CD4-positive, alpha-beta T cell treated with Interleukin-10 for 1 hour (primary cell): ENCODE measurements at places on chromosomes 2 and 18.

GRCh38 chr2:26877276-26877675 lies 29.3 kb downstream of the DPYSL5 start:
- DNase-seq, result no peak

GRCh38 chr2:123659120-123659519 lies 366.0 kb upstream of the CNTNAP5 start:
- DNase-seq, result no peak

DNA sequence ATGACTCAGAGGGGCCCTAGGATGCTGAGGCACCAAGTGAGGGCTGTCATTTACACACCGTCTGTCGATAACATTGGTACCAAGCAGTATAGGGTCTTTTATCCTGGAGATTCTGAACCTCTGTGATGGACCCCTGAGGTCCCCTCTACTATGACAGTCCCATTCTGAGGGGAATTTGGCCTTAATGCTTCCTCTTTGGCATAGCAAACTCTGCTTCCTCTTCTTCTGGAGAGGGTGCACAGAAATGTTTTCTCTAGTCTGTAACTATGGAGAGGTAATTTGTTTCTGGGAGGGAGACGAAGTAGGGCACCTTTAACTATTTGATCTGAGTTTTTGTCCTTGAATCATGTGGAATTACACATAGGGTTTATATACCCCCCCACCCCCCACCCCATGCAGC lies 44.8 kb downstream of the INPP4A start:
- no peak for DNase-seq

DNA sequence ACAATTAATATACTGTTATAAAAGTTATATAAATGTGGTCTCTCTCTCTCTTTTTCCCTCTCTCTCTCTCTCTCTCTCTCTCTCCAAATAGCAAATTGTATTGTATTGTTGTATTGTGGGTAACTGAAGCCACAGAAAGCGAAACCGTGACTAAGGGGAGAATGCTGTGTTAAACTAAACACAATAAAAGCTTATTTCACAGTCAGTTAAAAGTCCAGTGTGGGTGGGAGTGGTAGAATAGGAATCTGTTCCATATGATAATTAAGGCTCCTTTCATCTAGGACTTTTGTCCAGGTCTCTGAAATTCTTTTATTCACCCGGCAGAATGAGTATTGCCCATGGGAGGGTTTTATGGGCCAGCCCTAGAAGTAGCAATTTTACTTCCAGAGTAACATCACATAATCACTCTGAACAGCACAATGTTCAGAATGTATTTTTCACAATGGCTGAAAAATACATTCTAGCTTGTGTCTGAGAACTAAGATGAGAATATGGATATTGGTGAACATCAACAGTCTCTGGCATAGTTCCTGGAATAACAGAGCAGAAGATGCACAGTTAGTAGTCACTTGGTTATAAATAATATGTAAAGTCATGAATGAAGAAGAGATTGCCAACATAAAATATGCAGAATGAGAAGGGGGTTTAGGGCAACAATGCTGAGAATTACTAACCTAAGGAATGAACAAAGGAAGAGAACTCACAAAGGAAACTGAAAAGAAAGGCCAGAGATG lies 399.1 kb downstream of the PLCL1 start:
- DNase-seq, result no peak

- no peak for DNase-seq
Measured at GRCh38 chr2:46954951-46955571, 39.5 kb upstream of the MCFD2 start.

DNA sequence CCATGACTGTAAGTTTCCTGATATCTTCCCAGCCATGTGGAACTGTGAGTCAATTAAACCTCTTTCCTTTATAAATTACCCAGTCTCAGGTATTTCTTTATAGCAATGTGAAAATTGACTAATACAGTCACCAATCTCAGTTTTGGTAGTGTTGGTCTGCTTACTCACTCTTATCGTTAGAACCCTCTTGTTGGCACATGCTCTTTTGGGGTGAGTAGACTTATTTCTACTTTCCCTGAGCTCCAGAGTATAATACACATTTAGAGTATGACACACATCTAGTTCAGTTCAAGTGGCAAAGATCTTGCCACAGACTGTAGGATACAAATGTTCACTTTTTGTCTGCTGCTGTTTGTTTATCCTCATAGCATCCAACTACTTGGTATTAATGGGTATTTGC lies 347.5 kb upstream of the CELF4 start:
- no peak for DNase-seq

DNA sequence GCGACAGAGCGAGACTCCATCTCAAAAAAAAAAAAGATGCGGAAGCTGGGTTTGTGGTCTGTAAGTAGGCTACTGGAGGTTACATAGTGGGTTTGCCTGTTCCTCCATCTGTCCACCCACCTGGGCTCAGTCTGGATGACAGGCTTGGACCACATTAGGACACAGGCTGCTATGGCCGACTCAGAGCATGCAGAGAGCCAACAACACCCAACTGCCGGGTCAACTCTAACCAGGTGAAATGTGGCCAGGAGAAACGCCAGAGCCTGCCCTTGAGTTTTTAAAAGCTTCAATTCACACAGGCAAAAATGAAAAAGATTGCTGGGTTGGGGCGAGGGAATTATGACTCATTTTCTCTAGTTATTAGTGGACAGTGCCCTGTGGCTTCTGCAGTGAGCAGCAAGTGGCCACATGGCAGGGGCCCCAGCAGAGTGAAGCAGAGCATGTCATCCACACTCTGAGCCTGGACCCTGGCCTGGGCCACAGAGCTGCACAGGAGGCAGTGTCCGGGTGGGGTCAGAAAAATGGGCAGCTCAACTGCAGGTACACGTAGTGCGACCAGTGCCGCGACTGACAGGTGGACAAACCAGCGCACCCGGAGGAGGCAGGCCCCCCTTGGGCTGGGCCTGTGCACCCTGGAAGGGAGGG lies 67.4 kb downstream of the BIN1 start:
- no peak for DNase-seq

DNA sequence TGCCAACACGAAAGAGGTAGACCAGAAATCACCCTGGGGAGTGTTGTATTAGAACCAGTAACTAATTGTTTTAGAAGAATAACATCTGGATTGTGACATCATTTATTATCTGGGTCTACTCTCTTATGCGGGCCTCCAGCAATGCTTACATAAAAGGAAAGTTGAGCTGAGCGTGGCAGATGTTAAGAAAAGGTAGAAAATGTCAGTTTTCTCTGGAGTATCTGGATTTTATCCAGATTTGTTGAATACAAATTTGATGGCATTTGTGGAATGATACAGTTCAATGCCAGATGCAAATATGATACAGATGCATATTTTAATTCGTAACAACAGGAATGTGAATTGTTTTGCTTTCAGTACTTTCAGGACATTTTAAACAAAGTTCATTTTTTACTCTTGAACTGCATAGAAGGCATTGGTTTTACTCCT lies 90.3 kb downstream of the PRPF40A start:
- no peak for DNase-seq

DNA sequence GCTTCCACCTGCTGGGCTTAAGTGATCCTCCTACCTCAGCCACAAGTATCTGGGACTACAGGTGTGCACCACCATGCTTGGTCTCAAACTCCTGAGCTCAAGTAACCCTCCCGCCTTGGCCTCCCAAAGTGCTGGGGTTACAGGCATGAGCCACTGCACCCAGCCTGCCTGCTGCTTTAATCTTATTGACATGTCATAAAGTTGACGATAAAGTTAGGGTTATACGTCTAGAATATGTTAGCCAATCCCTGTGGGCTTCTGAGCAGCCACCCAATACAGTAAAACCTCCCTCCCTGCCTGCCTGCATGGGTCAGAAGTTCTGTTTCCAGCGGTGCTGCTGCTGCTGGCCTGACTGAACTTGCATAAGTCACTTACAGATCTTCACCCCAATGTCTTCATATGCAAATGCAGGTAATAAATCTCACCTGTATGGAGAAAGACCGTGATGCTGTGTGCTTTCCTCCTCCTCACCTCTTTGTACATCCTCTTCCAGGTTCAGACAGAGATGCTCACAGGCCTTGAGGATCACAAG lies 30.1 kb downstream of the TGIF1 start:
- DNase-seq, result no peak

- DNase-seq, result no peak
Measured at GRCh38 chr2:3633089-3633981, 24.7 kb upstream of the ALLC start.

- DNase-seq, result peak; percentile 32
Measured at GRCh38 chr18:76495435-76496193, 572 bp upstream of the ZNF516 start.

DNA sequence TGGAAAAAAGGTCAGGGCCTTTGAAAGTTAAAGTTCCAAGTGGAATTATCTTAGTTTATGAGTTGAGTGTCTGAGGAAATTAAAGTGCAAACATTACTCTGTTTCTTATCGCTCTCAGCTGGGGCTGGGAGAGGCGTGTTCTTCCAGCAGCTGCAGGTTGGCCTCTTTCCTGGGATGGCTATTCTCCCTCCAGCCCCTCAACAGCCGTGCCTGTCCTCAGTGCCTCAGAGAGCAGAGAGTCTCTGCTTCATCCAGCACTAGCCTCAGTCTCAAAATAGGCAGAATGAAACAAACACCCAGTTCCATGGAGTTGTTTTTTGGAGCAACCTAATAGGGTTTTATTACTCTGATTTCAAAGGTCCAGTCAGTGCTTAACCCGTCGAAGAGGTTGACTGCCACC lies 298.1 kb downstream of the GALR1 start:
- DNase-seq, result no peak

DNA sequence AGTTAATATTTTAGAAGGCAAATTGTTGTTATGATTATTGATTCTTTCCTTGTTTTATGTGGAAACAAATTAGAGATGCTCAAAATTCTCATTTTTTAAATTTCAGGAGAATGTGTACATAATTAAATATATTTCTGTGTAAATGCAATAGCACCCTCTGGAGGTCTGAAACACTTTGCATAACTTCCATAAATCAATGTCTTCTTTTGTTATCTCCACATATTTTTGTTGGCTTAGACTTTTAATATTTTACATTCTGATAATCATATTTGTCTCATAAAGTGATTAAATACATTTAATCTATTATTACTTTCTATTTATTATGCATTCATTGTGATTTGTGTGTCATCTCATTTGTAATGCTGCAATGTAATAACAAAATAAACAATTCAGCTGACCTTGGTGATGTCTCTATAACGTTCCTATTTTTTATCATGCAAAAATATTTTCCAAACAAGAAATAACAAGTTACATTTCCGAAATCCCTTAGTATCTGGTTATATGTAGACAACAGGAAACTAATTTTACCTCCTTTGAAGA lies 201.8 kb upstream of the GALNT5 start:
- DNase-seq, result no peak

DNA sequence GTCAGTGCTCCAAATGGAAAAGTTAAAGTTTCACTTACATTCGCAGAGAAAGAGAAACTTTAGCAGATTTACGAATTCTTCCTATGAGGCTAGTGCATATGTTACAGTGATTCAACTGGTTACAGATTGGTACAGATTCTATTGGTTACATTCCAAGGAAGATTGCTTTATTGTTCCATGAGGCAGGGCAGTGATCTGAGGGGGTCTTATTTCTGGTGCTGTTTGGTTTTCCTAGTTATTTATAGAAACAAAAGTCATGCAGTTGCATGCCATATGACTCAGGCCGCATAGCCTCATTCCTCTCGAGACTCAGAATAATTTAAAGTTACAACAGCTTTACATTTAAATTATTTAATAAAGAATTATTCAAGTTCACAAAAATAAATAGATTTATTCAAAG lies 385.4 kb upstream of the SYT4 start:
- no peak for DNase-seq

GRCh38 chr2:181554061-181554830 lies 97.1 kb downstream of the ITGA4 start:
- no peak for DNase-seq

DNA sequence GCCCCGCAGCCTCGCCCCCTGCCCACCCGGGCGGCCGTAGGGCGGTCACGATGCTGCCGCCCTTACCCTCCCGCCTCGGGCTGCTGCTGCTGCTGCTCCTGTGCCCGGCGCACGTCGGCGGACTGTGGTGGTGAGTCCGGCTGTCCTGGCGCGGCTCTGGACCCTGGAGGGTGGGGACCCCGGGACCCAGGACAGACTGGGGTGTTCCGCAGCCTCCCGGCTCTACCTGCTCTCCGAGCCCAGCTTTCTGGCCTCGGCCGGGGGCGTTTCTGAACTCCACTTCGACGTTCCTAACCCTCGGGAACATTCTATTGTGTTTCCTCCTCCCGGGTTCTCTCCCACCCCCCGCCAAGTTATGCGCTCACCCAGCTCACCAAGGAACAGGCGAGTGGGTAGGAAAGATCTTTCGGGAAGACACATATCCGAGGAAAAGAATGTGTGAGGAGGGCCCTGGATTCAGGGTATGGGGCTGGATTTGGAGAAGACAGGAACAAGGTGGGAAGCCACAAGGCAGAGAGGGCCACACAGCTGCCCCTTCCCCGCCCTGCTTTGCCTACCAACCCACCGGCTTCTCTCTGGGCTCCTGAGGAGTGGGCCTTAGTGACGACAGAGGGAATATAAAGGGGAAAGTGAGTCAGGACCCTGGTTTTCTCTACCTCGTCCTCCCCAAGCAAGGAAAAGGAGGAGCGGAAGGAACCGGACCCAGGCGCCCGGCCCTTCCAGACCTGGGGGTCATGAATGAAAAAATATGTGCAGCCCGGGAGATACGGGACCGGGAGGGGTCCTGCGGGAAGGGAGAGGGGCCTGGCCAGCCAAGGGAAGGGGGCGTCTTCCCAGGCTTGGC lies 605 bp downstream of the WNT6 start:
- no peak for DNase-seq
